Endothelial cell of umbilical vein (primary cell): ENCODE measurements at places on chromosomes 5 and 9. TPM values are rescaled to one million over a fixed set of nuclear protein-coding genes. Genes with fewer than 3 reads are reported as not detected.

The GMCL2 gene
- total RNA-seq, result not detected in 2 replicates

- no peak overlapping the region for H3K4me3 ChIP-seq
- peaks cover 28% of the 10 kb centered on the region for H3K4me1 ChIP-seq
- H3K27ac ChIP-seq, result no peak overlapping the region
- DNase-seq, result no peak
Measured at GRCh38 chr5:74430631-74431289, 209.8 kb downstream of the ENC1 start.

DNA sequence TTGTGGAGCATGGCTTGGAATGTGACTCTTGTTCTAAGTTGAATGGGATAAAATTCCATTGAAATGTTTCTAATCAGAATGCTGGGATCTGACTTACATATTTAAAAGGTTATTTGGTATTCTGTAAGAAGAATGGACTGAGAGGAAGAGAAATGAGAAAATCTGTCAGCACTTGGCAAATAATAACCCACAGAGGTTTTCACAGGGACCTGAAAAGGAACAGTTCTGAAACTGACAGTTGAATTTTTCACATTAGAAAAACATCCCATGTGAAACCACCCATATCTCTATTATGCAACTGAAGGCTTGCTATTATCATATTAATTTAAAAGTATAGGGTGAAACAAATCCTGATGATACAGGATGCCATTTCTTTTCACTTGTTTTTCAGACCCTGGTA is 302.7 kb downstream of the EPB41L4A start:
- no peak for DNase-seq
- H3K27ac ChIP-seq, result no peak overlapping the region
- no peaks in the 10 kb centered on the region for H3K27me3 ChIP-seq
- no peak overlapping the region for H3K4me3 ChIP-seq
- H3K4me1 ChIP-seq, result no peaks in the 10 kb centered on the region

DNA sequence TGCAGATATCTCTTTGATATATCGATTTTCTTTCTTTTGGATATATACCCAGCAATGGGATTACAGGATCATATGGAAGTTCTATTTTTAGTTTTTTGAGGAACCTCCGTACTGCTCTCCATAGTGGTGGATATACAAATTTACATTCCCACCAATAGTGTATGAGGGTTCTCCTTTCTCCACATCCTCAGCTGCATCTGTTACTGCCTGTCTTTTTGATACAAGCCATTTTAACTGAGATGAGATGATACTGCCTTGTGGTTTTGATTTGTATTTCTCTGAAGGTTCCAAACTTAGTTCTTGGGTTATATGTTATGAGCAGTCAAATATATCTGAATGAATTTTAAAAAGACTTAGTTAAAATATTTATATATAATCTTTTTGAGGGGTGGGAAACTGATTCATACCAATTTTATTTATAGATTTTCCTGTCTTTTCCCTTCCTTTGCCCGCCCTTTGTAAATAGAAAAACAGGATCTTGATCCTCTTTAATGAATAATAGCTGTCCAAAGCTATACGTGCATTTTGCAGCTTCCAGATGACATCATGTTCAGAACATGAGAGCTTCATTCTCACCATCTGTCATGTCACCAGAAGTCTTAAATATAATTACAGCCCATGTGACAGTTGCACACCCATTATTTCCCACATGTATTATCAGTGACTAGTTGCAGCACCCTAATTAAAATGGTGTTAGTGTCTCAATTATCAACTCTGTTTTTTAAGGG is 6.2 kb upstream of the ARHGEF28 start:
- H3K27ac ChIP-seq, result no peak overlapping the region
- no peaks in the 10 kb centered on the region for H3K27me3 ChIP-seq
- DNase-seq, result no peak
- H3K36me3 ChIP-seq, result no peaks in the 10 kb centered on the region

DNA sequence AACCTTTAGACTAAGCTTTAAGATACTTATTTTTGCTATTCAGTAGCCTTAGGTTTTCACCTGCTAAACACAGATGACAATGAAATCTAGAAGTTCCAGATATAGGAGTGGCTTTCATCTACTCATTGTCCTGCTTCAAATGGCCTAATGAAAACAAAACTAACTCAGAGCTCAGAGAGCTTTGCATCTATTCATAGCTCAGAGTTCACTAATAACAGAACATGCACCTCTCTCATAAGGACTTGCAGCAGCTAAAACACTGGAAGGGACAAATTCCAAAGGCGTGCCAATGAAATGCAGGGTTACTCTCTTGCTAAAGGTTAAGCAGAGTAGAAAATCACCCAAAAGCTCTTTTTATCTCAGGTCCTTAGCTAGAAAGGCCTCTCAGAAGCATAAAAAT is 29.0 kb downstream of the SLC31A2 start:
- DNase-seq, result no peak
- no peak overlapping the region for H3K27ac ChIP-seq
- no peak overlapping the region for H3K4me3 ChIP-seq
- peaks cover 33% of the 10 kb centered on the region for H3K36me3 ChIP-seq

GRCh38 chr9:84460695-84461094 is 120.1 kb upstream of the SLC28A3 start:
- no peak overlapping the region for H3K27ac ChIP-seq
- no peaks in the 10 kb centered on the region for H3K36me3 ChIP-seq

The TPPP gene
- 0.07 and 0.09 TPM in 2 replicates for total RNA-seq

GRCh38 chr5:133051061-133051541 is 712 bp upstream of the HSPA4 start:
- H3K4me3 ChIP-seq, result peak overlapping the region; percentile 15
- DNase-seq, result no peak
- no peaks in the 10 kb centered on the region for H3K27me3 ChIP-seq
- H3K36me3 ChIP-seq, result no peaks in the 10 kb centered on the region
- H3K27ac ChIP-seq, result peak overlapping the region; percentile 86

DNA sequence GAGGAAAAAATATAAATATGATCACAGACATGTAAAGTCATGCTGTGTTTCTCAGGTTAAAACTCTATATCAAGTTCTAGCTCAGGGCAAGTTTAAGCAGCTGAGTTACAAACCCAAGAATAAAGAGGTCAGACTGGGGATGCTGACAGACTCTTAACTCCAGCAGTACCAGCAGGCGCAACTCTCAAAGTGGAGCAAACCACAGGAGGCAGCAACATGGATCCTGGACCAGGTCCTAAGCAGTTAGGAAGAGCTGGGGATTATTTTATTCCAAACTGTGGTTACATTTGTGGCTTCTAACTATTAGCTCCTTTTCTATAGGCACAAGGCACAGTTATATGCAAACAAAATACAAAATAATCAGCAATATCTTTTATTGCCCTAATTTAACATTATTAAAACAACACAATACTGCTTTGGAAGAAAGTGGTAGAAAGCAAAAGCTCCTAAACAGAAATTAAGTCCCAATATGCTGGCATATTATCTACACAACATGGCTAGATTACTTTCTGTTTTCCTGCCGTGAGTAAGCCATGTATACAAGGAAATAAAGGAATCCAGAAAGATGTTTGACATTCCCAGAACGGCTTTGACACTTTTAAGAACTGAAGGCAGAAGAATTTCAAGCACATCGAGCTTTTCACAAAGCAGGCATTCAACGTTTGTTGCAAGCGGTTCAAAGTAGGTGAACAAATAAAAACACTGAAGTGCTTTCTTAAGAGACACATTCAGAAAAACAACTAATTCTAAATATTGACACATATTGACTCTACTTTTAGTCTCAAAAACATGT is 378.8 kb upstream of the ZNF608 start:
- H3K27ac ChIP-seq, result no peak overlapping the region
- DNase-seq, result peak; percentile 17
- H3K27me3 ChIP-seq, result no peaks in the 10 kb centered on the region
- no peak overlapping the region for H3K4me3 ChIP-seq
- no peaks in the 10 kb centered on the region for H3K36me3 ChIP-seq

DNA sequence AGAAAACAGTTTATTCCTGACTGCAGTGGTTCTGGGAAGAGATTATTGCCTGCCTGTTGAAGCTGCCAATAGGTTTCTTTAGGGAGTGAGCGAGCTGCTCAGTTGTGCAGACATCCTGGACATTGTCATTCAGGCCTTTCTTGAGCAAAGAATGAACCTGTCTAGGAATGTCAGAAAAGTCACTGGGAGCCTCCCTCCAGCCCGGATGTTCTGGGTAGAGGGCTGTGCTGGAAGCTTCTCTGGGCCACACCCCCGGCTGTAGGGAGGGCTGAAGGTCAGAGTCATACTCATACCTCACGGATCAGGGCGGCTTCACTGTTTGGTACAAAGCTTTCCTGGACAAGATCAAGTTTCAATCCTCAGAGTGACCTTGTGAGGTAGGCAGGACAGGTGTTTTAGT is 33.4 kb upstream of the TBC1D2 start:
- H3K36me3 ChIP-seq, result no peaks in the 10 kb centered on the region
- DNase-seq, result no peak
- no peaks in the 10 kb centered on the region for H3K4me1 ChIP-seq
- H3K27me3 ChIP-seq, result no peaks in the 10 kb centered on the region
- no peak overlapping the region for H3K27ac ChIP-seq
- no peak overlapping the region for H3K4me3 ChIP-seq

GRCh38 chr9:129013674-129014073 is 14.5 kb downstream of the SH3GLB2 start:
- H3K27ac ChIP-seq, result no peak overlapping the region
- no peak for DNase-seq
- H3K27me3 ChIP-seq, result no peaks in the 10 kb centered on the region

The MAMDC2 gene
- total RNA-seq, result 0.60 and 0.85 TPM in 2 replicates

The TAF9 gene
- 67.6 and 67.8 TPM in 2 replicates for total RNA-seq

GRCh38 chr5:144485540-144485939 is 314.9 kb downstream of the KCTD16 start:
- H3K36me3 ChIP-seq, result no peaks in the 10 kb centered on the region
- H3K27me3 ChIP-seq, result no peaks in the 10 kb centered on the region
- H3K27ac ChIP-seq, result no peak overlapping the region
- DNase-seq, result no peak
- H3K4me1 ChIP-seq, result peaks cover 9% of the 10 kb centered on the region

DNA sequence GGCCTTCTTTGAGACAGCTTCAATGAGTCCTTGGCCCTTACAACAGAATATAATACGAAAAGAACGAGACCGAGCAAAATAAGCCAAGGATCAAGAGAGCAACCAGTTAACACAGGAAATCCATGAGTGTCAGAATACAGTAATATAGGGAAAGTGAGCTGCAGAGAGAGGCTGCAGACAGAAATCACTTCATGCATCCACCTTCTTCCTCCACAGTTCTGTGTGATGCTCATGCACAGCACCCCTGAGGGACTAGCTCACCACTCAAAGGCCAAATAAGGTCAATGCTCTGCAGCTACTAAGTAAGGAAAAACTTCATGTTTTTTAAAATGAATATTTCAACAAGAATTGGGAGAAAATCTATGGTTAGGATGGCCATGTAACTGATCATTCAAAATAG is 257.1 kb downstream of the MCTP1 start:
- no peak for DNase-seq
- peaks cover 34% of the 10 kb centered on the region for H3K4me1 ChIP-seq
- no peak overlapping the region for H3K27ac ChIP-seq

The SCGB3A2 gene
- not detected in 2 replicates for total RNA-seq

The DNAJC21 gene
- 39.4 and 49.2 TPM in 2 replicates for total RNA-seq

The TLR4 gene
- 38.6 and 41.7 TPM in 2 replicates for total RNA-seq

DNA sequence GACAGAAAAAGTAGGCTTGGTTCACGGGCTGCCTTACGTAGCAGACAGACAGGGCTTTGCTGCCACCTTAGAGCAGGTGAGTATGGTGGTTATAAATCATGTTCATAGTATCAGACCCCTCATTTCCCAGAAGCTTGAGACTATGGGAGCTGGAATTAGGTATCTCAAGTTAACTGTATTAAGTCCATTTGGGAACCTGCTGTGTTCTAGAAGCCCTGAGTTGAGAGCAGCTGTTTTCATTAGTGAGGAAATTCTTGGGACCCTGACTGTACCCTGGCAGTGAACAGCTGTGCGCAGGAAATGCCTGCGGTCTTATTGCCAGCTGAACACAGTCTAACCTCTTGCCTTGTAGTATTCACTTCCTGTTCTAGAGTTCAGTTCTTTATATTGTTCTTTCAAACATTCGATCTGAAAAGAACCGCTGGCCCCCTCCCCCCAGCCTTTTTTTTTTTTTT is 29.8 kb downstream of the UGCG start:
- peak overlapping the region; percentile 99 for H3K27ac ChIP-seq
- no peak overlapping the region for H3K4me3 ChIP-seq
- peaks cover 39% of the 10 kb centered on the region for H3K4me1 ChIP-seq
- no peaks in the 10 kb centered on the region for H3K36me3 ChIP-seq
- peak; percentile 95 for DNase-seq

DNA sequence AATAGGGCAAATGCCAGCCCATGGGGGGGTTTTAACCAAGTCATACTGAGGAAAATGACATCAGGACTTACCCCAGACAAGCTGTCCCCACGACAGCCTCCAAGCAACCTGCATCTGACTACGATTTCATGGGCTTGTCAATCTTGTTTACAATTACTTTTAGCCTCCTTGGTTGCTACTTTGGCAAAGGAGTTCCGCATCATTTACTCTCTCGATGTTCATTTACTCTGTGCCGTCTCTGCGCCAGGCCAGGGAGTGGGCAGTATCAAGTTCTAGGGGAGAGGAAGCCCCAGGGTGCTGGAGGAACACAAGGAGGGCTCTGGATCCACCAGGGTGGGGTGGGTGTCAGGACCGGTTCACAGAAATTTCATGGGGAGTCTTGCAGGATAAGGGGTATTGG is 23.9 kb downstream of the PTPN3 start:
- H3K4me1 ChIP-seq, result no peaks in the 10 kb centered on the region
- H3K27me3 ChIP-seq, result peaks cover 28% of the 10 kb centered on the region
- DNase-seq, result no peak

DNA sequence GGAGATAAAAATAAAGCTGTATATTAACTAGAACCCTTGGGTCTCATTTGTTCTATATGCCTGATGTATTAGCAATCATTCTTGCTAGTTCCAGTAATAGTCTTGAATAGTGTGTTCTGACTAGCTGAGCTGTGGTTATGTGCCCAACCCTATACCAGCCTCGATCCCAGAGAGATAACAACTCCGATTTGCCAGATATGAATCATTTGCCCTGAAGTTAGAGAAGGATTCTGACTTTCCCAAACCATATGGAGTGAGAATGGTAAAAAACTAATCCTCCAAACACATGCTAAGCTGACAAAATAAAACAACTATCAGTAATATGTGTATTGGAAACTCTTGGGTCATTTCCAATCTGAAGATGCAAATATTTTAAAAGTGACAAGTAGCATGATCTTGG is 64.8 kb downstream of the ALDH1A1 start:
- H3K4me1 ChIP-seq, result no peaks in the 10 kb centered on the region
- no peak overlapping the region for H3K27ac ChIP-seq
- no peak overlapping the region for H3K4me3 ChIP-seq
- H3K27me3 ChIP-seq, result no peaks in the 10 kb centered on the region
